Adrenal gland (tissue), 19 donors: ENCODE measurements at places on chromosomes 7 and 10. TPM values are rescaled to one million over a fixed set of nuclear protein-coding genes. Genes with fewer than 3 reads are reported as not detected.

The OPALIN gene
- total RNA-seq = not detected

The UCMA gene
- total RNA-seq = not detected

The CFAP58 gene
- total RNA-seq = 1.7 TPM

The NKX6-2 gene
- total RNA-seq = not detected

The COMTD1 gene
- 34.8 TPM for total RNA-seq

The SUPV3L1 gene
- 28.9 TPM for total RNA-seq

The ANKRD30A gene
- total RNA-seq = not detected

The OR6B1 gene
- not detected for total RNA-seq

- no peak overlapping the region for H3K27ac ChIP-seq
- no peaks in the 10 kb centered on the region for H3K27me3 ChIP-seq
These were observed 3.6 kb upstream of the RUNDC3B start for GRCh38 chr7:87624628-87625027.

GRCh38 chr10:132671228-132672154, 114.5 kb downstream of the NKX6-2 start:
- no peak overlapping the region for H3K27ac ChIP-seq
- no peaks in the 10 kb centered on the region for H3K4me1 ChIP-seq
- H3K27me3 ChIP-seq = no peaks in the 10 kb centered on the region

DNA sequence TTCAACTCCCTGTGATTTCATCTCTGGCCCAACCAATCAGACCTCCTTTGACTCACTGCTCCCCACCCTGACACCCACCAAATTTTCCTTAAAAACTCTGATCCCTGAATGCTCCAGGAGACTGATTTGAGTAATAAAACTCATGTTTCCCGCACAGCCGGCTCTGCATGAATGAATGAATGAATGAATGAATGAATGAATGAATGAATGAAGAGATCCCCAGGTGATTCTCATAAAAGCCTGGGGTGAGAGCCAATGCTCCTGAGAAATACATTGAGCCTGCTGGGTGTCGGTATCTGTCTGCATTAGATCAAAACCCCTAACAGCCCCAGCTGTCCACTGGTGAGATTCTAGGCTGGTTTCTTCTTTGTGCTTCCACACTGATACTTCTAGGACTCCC, 58.7 kb downstream of the HTR7 start:
- H3K4me3 ChIP-seq = no peak overlapping the region
- no peak overlapping the region for H3K27ac ChIP-seq
- no peaks in the 10 kb centered on the region for H3K27me3 ChIP-seq
- H3K36me3 ChIP-seq = no peaks in the 10 kb centered on the region

- no peaks in the 10 kb centered on the region for H3K36me3 ChIP-seq
- no peaks in the 10 kb centered on the region for H3K4me1 ChIP-seq
- no peak overlapping the region for H3K27ac ChIP-seq
- H3K27me3 ChIP-seq = no peaks in the 10 kb centered on the region
- H3K4me3 ChIP-seq = no peak overlapping the region
These were observed 203.5 kb upstream of the DKK1 start for GRCh38 chr10:52110576-52110975.

GRCh38 chr10:52440612-52441285, 126.7 kb downstream of the DKK1 start:
- H3K4me3 ChIP-seq = no peak overlapping the region
- peaks cover 15% of the 10 kb centered on the region for H3K4me1 ChIP-seq
- DNase-seq = no peak
- H3K27ac ChIP-seq = no peak overlapping the region
- no peaks in the 10 kb centered on the region for H3K36me3 ChIP-seq
- H3K27me3 ChIP-seq = no peaks in the 10 kb centered on the region

GRCh38 chr7:7956531-7957128, 12.0 kb upstream of the GLCCI1 start:
- no peak overlapping the region for H3K4me3 ChIP-seq
- H3K27ac ChIP-seq = no peak overlapping the region
- H3K36me3 ChIP-seq = no peaks in the 10 kb centered on the region
- H3K27me3 ChIP-seq = no peaks in the 10 kb centered on the region

GRCh38 chr10:75434291-75434690, 2.9 kb downstream of the LRMDA start:
- no peak overlapping the region for H3K4me3 ChIP-seq
- peaks cover 31% of the 10 kb centered on the region for H3K4me1 ChIP-seq
- no peak overlapping the region for H3K27ac ChIP-seq

- H3K27me3 ChIP-seq = no peaks in the 10 kb centered on the region
- peaks cover 7% of the 10 kb centered on the region for H3K4me1 ChIP-seq
- no peak overlapping the region for H3K4me3 ChIP-seq
- H3K27ac ChIP-seq = no peak overlapping the region
- DNase-seq = no peak
These were observed 72.9 kb upstream of the TNS3 start for GRCh38 chr7:47654672-47655298.

DNA sequence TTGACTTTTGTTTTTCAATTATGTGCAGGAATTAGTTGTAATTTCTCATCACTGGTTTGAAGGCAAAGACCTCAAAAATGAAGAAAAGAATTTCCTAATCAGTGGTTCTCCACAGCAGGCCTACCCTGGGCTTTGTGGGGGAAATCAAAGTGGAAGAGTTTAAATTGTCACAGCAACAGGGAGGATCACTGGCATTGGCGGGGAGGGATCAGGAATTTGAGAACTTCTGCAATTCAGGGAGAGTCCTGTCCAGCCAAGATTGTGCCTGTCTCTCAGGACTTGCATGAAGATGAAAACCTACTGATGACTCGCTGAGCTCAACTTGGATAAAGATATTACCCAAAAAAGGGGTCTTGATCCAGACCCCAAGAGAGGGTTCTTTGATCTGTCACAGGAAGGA, 70.1 kb downstream of the HACD1 start:
- H3K27me3 ChIP-seq = no peaks in the 10 kb centered on the region
- no peak overlapping the region for H3K4me3 ChIP-seq
- H3K27ac ChIP-seq = no peak overlapping the region
- no peaks in the 10 kb centered on the region for H3K36me3 ChIP-seq
- no peak for DNase-seq

- no peak overlapping the region for H3K27ac ChIP-seq
- no peaks in the 10 kb centered on the region for H3K4me1 ChIP-seq
- H3K4me3 ChIP-seq = no peak overlapping the region
These were observed 69.7 kb upstream of the EGR2 start for GRCh38 chr10:62885684-62886461.

- no peaks in the 10 kb centered on the region for H3K36me3 ChIP-seq
- no peak overlapping the region for H3K4me3 ChIP-seq
- no peaks in the 10 kb centered on the region for H3K4me1 ChIP-seq
- DNase-seq = no peak
These were observed 769.3 kb downstream of the SORCS1 start for GRCh38 chr10:106395041-106395749.
